Stimulated activated naive CD4-positive, alpha-beta T cell (primary cell): ENCODE measurements at places on chromosomes 13 and 19.

- DNase-seq = no peak
Observed at GRCh38 chr13:34857558-34858325, 84.3 kb upstream of the NBEA start.

DNA sequence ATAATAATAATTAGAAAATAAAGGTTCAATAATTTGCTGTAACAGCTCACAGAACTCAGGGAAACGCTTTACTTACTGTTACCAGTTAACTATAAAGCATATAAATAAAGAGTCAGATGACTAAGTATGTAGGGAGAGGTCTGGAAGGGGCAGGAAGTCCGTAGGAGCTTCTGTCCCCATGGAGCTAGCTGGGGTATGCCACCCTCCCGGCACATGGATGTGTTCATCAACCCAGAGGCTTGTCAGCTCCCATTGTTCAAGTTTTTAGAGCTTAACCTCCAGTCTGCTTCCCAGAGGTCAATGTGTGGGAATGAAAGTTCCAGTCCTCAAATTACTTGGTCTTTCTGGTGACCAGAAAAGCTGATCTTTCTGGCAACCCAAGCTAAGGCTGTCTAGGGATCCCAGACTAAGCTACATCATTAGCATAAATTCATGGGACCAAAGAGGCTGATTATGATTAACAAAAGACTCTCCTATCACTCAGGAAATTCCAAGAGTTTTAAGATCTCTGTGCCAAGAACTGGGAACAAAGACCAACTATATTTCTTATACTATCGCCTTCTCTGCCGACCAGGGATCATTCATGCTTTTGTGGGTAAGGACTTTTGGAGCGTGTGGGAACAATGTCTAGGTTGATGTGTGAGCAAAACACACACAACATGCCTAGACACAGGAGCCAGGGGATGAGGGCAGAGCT is 31.7 kb upstream of the ZNF507 start:
- DNase-seq = no peak

DNA sequence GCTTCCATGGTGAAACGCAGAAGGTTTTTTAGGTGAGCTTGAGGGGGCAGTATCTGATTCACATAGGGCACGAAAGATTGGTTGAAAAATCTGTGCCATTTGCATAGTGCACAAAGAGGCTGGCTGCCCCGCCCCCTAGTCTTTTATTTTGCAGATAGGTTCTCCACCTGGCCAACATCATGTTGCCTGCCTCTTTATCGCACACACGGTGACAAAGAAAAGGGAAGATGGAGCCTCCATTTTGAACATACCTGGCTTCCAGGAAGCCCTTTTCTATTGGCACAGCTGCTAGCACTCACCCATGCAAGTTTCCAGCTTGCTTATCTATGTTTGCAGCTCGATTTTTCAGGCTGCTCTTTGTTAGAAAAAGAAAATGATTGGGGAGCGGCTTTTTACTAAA is 316.2 kb upstream of the KLHL1 start:
- DNase-seq = no peak

- DNase-seq = peak; percentile 14
Observed at GRCh38 chr13:99894840-99895443, 76.6 kb downstream of the ZIC5 start.

GRCh38 chr19:16002406-16003384 is 53.9 kb downstream of the OR10H4 start:
- no peak for DNase-seq

DNA sequence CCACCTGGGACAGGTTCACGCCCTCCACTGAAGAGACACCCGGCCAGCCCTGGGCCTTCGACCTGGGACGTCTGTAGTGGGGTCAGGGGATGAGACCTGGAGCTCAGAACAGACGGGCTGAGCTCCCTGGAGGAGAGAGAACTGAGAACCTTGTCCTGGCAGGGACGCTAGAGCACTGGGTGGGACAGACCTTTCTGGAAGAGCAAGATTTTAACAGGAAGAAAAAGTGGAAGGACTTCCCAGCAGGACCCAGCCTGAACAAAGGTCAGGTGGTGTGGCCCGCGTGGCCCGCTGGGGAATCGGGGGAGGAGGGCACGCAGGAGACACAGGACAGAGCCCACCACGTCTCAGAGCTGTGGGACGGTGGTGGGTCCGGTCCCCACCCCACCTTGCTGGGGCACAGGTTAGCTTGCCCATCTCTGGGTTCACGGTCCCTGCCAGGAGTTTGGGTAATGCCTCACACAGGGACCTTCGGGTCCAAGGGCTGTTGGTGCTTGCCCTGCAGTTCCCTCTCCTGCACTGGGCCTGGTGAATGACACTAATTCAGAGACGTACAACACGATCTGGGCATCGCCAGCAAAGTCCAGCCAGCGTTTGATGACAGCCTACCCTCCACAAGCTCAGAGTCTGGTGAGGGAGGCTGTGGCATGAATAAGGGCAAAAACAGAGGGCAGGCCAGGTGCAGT is 1.2 kb upstream of the EFNA2 start:
- no peak for DNase-seq

GRCh38 chr19:2342656-2343288 is 14.3 kb downstream of the SPPL2B start:
- no peak for DNase-seq

DNA sequence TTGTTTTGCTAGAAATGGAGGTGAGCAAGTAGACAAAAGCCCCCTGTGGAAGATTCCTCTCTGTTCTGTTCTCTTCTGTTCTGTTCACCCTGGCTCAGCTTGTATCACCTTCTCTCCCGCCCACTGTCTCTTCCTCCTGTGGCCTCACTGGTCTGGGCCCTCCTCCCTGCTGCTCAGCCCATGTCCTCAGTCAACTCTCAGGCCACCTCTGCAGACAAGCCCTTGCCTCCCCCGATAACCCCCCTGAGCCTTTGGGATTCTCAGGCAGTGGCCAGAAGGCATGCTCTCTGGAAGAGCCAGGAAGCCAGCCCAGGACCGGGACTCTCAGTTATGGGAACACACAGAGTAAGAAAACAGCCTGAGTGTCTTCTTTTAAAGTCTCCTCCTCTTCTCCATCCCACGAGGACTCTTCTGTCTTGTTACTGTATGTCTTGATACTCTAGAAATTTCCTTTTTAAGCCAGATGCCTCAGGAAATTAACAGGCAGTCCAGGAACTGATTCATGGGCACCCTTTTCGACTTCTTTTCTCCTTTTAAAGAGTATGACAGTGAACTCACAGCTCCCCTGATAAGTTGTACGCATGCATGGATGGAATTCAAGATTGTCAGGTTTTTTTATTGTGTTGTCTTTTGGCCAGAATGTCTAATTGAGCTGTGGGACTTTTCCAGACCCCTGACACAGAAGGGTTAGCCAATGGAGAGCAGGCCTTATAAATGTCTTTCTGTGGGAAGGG is 33.7 kb downstream of the SHISA2 start:
- DNase-seq = no peak

DNA sequence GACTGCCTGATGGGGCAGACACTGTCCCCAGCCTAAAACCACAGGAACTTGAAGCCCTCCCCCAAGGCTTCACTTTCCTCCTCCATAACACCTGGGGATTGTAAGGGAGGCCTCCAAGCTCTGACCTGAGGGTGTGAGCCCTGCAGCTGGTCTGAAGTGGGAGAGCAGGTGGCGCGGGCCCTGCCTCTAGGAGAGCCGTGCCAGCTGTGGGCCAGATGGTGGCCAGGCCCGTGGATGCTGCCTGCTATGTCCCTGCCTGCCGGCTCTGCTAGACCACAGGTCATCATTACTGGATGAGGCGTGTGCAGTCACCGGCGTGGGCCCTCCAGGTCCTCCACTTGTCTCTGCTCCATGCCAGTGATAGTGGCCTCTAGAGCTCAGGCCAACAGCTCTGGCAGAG is 3.5 kb upstream of the KLHL26 start:
- no peak for DNase-seq

DNA sequence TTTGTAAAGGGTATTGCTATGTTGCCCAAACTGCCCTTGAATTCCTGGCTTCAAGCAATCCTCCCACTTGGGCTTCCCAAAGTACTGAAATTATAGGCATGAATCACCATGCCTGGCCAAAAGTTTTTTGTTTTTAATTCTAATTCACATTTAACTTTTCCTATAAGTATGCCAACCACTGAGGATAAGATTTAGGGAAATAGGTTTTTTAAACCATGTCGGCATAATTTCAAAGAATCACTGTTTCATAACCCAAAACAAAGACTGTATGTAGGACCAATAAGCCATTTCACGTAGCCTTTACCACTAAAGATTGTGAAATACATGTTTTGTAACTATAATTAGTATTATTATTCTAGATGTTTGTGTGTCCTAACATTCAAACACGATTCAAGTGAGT is 8.2 kb downstream of the ZDHHC20 start:
- no peak for DNase-seq

- DNase-seq = no peak
Observed at GRCh38 chr13:100611678-100612492, 23.3 kb upstream of the GGACT start.

- DNase-seq = no peak
Observed at GRCh38 chr19:28899703-28900102, 313.2 kb downstream of the UQCRFS1 start.

- no peak for DNase-seq
Observed at GRCh38 chr13:63175536-63175935, 1759.9 kb upstream of the PCDH20 start.

- no peak for DNase-seq
Observed at GRCh38 chr13:42405665-42406390, 133.9 kb downstream of the AKAP11 start.

DNA sequence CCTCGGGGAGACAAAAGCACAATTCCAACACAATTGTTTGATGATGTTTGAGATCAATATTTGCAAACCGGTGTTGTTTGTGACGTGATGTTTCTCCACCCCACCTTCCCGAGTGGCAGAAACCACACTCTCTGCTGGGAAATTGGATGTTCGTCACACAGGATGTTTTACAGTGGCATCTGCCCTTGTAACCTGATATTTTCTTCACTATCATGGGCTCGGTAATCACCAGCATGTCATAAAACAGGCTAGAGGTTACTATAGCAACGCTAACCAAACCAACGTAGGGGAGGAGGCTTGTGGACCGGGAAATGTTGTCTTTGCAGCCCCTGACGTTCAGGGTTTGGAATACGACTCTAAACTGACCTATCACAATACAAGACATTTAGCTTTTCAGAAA is 454.5 kb downstream of the IRS2 start:
- no peak for DNase-seq

DNA sequence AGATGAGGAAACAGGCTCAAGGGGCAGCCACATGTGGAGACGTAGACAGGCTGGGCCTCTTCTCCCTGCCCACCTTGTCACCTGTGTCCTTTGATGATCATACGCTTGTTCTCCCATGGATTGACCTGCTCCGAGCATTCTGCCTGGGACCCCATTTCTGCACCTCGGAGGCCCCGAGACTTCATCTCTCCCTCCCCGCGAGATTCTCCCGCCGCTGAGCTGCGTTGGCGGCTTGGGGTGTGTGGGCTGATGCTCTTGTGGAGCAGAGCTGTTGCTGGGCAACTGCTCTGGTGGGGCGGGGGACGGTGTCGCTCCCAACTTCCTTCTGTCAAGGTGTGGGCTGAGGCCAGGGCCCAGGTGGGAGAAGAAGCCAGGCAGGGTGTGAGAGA is 22.1 kb downstream of the MAST3 start:
- peak; percentile 59 for DNase-seq

DNA sequence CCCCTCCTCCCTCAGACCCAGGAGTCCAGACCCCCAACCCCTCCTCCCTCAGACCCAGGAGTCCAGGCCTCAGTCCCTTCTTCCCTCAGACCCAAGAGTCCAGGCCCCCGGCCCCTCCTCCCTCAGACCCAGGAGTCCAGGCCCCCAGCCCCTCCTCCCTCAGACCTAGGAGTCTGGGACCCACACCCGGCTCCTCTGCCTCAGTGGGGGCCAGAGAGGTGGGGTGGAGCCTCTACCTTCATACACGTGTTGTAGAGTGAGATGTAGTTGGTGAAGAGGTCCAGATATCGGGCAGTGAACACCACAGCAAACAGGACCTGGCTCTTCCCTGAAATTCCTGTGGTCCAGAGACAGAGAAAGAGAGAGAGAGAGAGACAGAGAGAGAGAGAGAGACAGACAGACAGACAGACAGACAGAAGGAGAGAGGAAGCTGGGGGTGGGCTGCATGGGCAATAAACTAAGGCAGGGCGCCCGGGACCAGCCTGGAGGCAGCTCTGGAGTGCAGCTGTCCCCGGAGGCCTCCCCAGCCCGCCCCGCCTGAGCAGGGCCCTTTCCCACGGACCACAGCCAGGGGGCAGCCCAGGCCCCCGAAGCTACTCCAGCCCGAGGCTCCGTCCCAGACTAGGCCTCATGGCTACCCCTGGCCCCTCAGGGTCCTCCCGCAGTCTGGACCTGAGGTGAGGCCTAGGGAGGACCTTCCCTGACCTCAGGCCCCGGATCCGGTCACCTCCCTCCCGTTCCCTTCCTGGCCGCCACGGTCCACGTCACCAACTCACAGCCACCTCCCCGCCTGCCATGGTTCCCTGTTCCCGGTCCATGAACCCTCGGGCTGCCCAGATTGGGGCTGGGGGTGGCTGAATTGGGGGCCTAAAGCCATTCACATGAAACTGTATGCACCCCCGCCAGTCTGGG is 907 bp downstream of the KDELR1 start:
- DNase-seq = peak; percentile 45
